Cortex of kidney (tissue), 1 donor: ENCODE measurements at places on chromosomes 1 and 21.

DNA sequence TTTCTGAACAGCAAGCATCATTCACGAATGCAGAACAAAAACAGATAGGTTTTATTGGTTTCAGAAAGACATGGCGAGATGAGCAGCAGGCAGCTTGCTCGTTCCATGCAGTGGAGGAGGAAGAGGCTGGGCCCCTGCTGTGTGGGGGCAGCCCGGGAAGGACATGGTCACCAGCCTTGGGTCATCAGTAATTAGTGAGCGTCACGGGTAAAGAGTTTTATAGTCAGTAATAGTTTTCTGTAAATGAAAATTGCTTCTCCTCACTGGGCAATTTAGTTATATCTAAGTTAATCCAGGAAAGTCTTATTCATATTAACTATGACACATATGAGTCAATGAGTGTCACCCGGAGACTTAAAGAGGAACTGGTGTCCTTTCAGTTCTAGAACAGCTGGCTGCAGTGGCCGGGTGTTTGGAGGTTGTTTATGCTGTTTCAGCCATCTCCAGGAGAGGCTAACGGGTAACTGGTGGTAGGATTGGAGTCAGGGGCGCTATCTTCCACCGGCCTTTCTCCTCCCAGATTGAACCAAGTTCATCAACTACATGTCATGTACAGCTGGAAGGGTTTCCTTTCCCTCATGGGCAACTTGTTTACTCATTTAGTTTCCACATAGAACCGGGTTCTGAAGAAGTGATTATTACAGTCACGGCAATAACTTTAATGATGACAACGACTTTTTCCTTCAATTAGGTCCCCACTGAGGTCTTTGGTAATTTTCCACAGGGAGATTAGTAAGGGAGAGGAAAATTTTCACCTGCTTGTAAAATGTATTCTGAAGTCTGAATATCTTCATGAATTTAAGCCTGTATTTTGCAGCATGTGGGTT lies 34.6 kb upstream of the SLC45A1 start:
- no peak for DNase-seq

DNA sequence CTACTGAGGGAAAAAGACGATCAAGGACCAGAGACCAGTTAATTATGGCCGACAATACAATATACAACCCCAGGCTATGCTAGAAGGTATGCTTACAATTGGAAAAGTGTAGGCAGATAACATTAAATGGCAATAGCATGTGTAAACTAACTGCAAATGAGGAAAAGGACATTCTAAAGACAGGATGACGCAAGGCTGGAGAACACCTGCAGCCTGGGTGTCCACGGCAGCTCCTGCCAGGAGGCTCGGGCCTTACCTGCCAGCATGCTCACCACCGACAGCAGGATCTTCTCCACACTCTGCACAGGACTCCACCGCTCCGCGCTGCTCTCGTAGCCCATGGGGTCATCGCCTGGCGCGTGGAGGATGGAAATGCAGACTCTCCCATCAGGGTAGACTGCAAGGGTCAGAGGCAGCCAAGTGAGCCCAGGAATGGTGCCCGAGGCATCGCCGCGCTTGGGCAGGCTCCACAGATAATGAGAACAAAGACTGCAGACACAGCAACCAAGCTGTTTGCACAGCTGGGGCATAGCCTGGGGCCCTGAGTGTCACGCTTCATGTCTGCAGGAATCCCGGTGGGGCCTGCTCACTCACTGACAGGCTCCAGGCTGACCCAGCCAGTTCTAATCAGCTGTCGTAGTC lies 28.2 kb downstream of the UBE2G2 start:
- DNase-seq, result no peak

GRCh38 chr1:60228041-60228491 lies 154.5 kb upstream of the C1orf87 start:
- DNase-seq, result no peak

GRCh38 chr21:42827588-42827987 lies 51.8 kb downstream of the WDR4 start:
- no peak for DNase-seq

GRCh38 chr1:5989731-5990271 lies 2.4 kb downstream of the NPHP4 start:
- DNase-seq, result no peak

GRCh38 chr1:16924216-16924918 lies 2.6 kb downstream of the CROCC start:
- no peak for DNase-seq

DNA sequence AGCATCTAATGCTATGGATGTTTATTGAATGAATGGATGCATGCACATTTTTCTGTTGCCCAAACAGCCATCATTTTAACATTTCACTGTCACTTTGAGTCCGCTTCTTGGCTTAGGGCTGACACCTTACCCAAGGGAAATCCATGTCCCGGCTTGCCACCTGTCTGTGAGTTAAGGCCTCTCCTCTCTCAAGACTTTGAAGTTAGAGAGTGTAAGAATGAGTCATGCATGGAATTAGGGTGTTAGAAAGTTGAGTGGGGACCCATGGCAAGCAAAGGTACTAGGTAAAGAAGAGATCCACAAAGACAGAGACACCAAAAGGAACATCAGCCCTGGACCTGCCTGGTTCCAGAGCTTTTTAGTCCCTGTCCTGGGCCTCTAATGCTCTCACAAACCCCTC lies 35.1 kb downstream of the ATP1A1 start:
- DNase-seq, result no peak

GRCh38 chr1:192941722-192942411 lies 117.3 kb downstream of the UCHL5 start:
- no peak for DNase-seq

- DNase-seq, result no peak
Observed at GRCh38 chr1:230790026-230790425, 42.8 kb downstream of the CAPN9 start.

DNA sequence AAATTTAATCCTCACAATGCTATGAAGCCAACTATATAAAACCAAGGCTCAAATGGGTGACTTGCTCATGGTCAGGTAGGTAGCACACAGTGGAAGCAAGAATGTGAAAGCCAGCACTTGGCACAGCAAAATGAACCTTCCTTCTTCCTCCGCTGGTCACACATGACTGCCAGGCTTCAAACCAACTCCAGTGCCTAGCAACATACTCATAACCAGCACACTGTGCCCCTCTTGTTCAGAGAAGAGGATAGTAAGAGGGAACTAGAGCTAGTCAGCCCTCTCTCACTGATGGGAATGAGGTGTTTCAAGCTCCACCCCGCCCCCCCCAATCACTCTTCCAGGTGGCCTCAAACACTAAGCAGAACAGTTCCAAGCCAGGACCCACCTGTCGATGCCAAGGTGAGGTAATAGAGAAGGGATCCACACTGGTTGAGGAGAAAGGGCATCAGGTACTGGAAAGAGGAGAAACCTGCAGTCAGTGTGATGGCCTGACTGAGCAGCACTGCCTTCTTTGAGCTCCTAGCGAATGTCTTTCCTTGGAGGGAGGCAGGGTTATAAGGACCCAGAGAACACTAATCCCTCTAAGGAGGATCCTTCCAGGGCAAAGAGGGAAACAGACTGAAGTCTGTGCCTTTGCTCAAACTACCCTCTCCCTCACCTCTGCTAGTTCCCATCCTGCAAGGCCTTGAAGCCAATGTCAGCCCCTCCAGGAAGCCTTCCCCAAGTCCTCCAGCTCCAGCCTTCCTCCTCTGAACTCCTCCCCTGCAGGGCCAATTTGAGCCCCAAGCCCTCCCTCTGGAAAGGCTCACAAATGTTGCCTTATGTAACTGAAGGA lies 1.2 kb downstream of the TMEM234 start:
- no peak for DNase-seq

- no peak for DNase-seq
Observed at GRCh38 chr21:25999921-26000582, 170.5 kb downstream of the APP start.

- DNase-seq, result no peak
Observed at GRCh38 chr1:202856014-202856413, 32.9 kb downstream of the RABIF start.

- DNase-seq, result no peak
Observed at GRCh38 chr1:236869911-236870310, 74.8 kb downstream of the MTR start.

GRCh38 chr1:181032535-181032934 lies 1.2 kb upstream of the MR1 start:
- DNase-seq, result no peak

GRCh38 chr1:245969283-245969682 lies 537.8 kb downstream of the SMYD3 start:
- DNase-seq, result no peak
